ENCODE measurements at places on chromosomes 1 and 21.

DNA sequence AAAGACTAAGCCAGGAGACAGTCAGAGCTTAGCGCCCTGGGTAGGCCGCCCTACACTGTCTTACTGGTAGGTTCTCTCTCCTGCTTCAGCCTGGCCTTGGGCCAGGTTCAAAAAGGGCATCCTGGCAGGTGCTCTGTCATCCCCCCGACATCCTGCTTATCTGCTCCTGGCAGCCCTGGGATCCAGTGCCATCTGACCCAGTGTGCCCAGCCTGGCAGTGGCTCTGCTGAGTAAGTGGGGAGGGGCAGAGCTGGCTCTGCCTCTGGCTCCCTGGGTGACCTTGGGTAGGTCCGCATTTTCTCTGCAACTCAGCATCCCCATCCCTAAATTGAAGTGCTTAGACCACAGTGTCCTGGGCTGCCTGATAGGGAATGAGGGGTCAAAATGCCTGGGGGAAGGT lies 549.9 kb downstream of the PTPRU start:
- DNase-seq, result no peak

- DNase-seq, result no peak
These were observed 86.4 kb downstream of the BCAR3 start for GRCh38 chr1:93595266-93595665.

DNA sequence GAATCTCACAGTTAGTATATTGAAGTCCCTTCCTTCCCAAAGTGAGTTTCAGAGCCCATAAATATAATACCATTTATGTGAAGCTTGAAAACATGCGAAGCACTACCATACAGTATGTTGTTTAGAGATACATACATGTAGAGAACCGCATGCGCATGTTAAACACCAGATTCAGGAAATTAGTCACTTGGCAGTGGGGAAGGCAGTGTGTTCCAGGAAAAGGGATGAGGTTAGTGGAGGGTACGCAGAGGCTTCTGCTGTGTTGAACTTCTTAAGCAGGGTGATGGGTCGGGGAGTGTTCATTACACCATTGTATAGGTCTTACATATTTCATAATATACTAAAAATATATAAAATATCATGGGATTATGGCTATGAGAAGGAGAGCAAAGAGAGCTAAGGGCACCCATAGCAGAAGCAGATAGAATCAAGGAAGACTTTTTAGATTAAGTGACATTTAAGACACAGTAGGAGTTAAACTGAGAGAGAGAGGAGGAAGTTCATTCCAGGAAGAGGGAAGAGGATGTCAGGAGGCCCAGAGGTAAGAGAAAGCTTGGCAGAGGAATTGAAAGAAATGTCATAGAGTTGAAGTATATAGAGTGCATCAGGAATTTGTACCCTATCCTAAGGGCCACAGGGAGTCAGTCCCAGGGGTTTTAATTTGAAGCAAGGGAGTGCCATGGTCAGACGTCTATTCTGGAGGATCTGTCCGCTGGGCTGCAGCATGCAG lies 43.5 kb upstream of the SARS1 start:
- DNase-seq, result no peak

GRCh38 chr1:201639826-201640225 lies 100.9 kb downstream of the NAV1 start:
- DNase-seq, result no peak

GRCh38 chr1:45682942-45683341 lies 3.4 kb downstream of the GPBP1L1 start:
- no peak for DNase-seq

DNA sequence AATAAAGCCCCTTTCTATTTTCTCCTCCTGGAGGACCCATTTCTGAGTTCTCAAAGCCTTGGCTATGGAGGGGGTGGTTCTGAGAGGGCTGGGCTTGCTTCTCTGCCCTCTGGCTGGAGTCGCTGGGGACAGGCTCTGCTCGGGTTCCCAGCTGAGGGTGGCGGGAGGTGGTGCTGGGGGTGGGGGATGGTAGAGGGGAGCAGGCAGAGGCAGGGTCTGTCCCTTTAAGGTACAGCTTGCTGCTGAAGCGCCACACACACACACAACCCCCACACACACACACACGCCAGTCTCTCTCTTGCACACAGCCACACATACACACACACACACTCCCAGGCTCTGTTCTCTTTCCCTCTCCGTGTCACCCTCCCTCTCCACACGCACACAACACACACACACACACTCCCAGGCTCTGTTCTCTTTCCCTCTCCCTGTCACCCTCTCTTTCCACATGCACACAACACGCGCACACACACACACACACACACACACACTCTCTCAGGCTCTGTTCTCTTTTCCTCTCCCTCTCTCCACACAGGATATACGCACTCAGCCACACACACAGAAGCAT lies 69.8 kb upstream of the SSBP3 start:
- DNase-seq, result no peak

DNA sequence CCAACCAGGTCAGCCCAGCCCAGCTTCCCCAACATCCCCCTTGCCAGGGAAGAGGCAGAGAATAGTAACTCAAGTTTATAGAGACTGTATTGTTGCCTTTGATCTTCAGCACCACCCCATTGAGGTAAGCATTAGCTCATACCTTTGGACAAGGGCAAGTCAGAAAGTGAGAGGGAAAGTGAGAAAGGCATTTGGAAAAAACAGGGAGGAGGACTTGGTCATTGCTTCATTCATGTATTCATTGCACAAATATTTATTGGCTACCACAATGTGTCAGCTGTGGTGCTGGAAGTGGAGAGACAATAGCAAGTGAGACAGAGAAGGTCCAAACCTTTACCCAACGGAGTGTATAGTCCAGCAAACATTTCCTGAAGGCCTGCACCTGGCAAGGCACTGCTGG lies 561.2 kb downstream of the KIF26B start:
- DNase-seq, result no peak

DNA sequence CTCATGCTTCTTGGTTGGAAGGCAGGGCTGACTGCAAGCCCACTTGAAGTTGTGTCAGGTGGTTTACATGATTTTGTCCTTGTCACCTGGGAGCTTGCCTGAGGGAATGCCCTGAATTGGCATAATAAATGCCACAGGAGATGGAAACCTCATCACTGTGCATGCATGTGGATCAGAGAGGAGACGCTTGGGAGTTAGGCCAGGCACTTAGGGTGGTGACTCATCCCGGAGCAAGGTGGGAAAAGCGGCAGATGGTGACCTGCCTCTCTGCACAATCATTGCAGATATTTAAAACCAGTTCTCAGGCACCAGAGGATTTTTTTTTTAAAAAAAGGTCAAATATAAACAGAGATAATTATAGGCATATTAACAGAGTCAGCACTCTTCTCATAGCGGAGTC lies 202.2 kb upstream of the KIAA0040 start:
- no peak for DNase-seq

DNA sequence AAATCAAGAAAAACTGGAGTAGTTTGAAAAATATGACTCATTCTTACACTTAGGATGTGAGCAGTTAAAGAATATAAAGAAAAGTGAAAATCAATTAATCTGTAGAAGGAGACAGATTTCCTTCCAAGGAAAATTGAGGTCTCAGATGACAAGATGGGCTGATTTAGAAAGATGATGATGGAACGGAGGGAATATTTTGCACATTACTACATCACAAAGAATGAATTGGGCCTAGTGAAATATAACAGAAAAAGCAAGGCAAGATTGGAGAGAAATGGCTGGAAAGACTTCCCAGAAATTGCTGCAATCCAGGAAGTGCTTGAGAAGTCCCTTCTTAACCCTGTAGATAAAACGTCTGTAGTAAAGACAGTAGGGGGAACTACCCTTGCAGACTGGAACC lies 169.1 kb upstream of the SYT6 start:
- DNase-seq, result no peak

DNA sequence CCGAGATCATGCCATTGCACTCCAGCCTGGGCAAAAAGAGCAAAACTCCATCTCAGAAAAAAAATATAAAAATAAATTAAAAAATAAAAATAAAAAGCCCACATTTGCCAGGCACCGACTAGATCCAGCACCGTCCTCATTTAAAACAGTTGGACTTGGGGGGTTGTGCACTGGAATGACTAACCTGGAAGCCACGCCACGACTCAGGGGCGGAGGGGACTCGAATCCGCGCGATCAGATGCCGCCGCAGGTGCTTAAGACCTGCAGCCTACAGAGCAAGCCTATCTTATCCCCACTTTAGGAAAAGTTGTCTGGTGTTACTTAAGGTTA lies 38.5 kb downstream of the ZBTB8OS start:
- DNase-seq, result no peak
